Stimulated activated CD8-positive, alpha-beta memory T cell treated with anti-CD3 and anti-CD28 coated beads, Interleukin-7, amount 100 ng/mL, for 4 hours (primary cell): ENCODE measurements at places on chromosomes 7 and 10.

DNA sequence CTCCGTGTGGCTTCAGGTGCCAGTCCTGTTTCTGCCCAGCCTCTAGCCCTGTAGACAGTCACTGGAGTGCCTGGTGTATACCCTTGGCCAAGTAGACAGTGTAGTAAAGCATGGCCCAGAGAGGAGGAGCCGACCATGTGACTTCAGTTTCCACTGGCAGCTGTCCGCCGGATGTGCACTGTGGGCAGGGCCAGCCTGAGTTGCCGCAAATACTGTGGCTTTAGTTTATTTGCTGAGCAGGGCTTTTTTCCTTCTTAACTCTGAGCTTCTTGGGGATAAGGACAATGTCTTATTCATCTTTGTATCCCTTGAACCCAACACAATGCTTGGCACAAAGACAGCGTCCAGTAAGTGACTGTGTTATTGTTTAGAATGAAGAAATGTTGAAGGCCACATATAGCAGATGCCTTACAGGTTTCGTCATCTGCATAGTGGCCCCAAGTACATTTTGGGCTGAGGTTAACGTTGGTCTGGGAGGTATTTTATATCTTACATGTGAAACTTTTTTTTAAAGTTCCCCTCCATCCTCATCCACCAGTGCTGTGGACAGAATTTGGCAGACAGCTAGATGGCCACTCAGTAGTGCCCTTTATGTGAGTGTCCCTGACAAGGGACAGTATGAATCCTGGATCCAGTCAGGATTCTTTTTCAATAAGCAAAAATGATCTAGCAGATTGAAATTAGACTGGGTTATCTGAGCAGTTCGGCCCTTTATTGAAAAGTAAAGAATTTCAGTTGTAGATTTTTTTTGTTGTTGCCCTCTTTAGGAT lies 40.6 kb downstream of the CYP17A1 start:
- peak; percentile 43 for DNase-seq

- DNase-seq: peak; percentile 34
Measured at GRCh38 chr7:151727579-151728285, 149.2 kb downstream of the PRKAG2 start.

GRCh38 chr7:101951757-101952156 lies 134.3 kb downstream of the CUX1 start:
- no peak for DNase-seq

DNA sequence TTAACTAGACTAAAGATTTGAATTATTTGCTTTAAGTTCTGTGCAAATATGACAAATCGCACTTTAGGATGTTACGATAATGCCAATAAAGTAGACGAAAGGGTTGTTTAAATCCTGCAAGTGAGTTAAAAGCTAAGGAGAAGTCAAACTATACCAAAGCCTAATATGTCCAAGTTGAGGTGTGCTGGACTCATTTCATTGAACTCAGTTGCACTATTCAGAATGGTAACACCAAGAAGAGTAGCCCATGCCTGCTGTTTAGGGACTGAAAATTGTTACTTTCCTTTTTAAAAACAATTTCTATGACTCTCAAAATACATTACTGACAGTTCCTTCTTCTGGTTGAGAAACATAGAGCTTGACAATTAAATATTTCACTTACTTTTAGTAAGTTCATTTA lies 766.3 kb downstream of the DNAJB9 start:
- DNase-seq: no peak

DNA sequence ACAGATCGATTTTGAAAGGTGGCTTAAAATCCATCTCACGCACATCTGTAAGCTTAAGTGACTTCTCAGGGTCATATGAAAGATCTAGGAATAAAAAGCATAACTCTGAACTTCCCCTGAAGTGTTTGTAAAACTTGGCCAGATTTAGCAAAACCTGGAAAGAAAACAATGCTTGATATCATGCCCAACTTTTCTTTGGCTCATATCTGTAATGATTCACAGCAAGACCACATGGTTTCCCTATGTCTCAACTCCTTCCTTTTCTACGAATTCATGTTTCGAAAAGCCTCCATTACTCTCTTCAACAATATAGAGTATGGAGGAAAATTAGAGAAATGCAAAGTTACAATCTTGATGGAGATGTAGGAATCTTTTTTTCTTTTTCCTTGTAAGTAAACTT lies 20.1 kb upstream of the CABCOCO1 start:
- DNase-seq: no peak

DNA sequence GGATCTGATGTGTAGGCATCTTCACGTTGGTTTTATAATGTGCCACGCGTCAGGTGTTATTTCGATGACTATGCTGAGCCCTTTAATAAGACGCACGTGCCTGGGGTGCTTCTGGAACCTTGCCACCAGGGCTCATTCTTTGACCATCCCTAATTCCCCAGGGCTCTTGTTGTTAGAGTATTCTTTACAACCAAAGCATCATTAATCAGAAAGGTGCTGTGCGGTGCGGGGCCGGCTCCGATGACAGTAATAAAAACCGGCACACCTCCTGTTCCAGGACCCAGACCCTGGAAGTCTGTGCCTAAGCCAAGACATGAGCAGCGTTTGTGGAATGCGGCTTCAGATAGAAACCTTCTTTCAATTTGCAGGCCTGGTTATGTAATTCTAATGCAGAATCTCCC lies 58.4 kb downstream of the MGMT start:
- no peak for DNase-seq
